AG04450 (cell line): ENCODE measurements at places on chromosomes 1 and 21.

DNA sequence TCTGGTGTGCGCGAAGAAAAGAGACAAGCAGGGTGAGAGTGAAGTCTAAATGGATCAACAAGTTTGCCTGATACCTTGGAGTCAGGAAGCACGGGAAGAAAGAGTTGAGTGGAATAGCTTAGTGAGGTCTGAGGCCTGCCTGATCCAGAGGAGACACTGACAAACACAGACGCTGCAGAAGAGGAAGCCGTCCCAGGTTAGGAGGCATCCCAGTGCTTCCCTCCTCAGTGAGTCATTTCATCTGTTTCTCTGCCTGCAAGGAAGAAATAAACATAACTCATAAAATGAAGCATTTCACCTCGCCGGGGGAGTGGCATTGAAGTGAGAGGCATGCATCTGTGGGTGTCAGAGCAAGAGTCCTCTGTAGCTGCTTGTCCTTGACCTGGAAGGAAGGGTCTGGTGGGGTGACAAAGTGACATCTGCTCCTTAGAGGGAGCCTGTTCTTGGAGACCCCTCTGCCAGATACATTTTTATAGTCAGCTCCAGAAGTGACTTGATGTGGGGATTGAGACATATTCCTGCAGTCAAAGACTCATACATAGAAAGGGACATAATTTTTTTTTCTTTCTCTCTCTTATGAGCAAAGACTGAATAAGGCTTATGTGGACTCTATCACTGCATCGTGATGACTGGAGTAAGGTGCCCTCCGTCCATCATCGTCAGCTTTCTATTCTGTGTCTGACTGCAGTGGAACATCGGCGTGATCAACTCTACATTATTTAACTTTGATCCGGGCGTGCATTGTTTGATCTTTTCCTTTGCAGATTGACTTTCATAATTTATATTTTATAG lies 256.7 kb downstream of the KIF26B start:
- DNase-seq = peak; percentile 18

- no peak for DNase-seq
Observed at GRCh38 chr1:203479646-203480045, 4.0 kb downstream of the PRELP start.

GRCh38 chr1:218763538-218763937 lies 410.1 kb upstream of the LYPLAL1 start:
- DNase-seq = no peak

DNA sequence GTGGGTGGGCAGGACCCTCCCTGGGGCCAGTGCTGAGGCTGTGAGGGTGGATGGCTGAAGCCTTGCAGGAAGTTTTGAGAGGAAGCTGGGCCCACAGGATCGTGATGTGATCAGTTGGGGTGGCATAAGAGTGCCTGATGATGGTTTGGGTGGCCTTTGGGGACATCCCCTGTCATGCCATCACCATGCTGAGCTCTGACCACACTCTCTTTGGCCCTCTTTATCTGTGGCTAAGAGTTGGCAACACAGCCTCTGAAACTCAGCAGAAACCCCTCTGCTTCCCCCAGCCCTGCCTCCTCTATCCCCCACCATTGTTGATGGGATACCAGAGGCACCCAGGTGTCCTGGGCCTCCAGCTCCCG lies 19.8 kb downstream of the MIIP start:
- no peak for DNase-seq

- DNase-seq = peak; percentile 48
Observed at GRCh38 chr1:185244015-185244747, 72.9 kb downstream of the IVNS1ABP start.

GRCh38 chr1:94422115-94422820 lies 4.1 kb downstream of the ABCD3 start:
- DNase-seq = no peak
